ENCODE measurements at places on chromosomes 3 and 15. TPM values are rescaled to one million over a fixed set of nuclear protein-coding genes. Genes with fewer than 3 reads are reported as not detected.

The GCSAM gene
- 16.0 TPM for total RNA-seq

The LRIG1 gene
- total RNA-seq = 9.7 TPM

The GLDN gene
- total RNA-seq = not detected

DNA sequence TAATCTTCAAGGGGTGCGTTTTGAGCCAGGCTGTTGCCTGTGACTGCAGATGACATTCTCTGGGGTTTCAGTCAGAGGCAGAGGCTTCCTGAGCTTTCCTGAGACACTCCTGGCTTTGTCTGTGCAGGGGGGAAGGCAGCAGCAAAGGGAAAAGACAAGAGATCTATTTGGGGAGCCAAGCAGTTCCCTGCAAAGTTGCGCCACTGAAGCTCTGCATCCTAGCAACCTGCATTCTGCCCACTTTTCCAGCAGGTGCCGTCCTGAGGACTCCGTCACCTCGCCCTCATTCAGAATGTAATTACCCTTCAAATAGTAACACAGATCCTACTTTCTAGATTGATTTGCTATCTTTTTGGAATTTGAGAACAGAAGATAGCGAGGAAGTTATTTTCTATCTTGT is 1.9 kb upstream of the TMEM158 start:
- DNase-seq = no peak

- no peak for DNase-seq
Measured at GRCh38 chr3:45910892-45911291, 24.5 kb downstream of the CCR9 start.

GRCh38 chr3:180630371-180630770 is 28.4 kb downstream of the TTC14 start:
- DNase-seq = no peak

- DNase-seq = no peak
Measured at GRCh38 chr3:175267561-175267960, 408.4 kb downstream of the NAALADL2 start.

- no peak for DNase-seq
Measured at GRCh38 chr15:82648257-82649103, 1.3 kb upstream of the CPEB1 start.

- DNase-seq = no peak
Measured at GRCh38 chr3:193968380-193968974, 167.5 kb upstream of the HES1 start.

GRCh38 chr3:129015388-129016105 is 14.4 kb downstream of the EFCC1 start:
- no peak for DNase-seq

GRCh38 chr3:67064105-67064504 is 66.0 kb downstream of the KBTBD8 start:
- DNase-seq = no peak

- no peak for DNase-seq
Measured at GRCh38 chr3:142680710-142681109, 43.1 kb upstream of the TRPC1 start.

DNA sequence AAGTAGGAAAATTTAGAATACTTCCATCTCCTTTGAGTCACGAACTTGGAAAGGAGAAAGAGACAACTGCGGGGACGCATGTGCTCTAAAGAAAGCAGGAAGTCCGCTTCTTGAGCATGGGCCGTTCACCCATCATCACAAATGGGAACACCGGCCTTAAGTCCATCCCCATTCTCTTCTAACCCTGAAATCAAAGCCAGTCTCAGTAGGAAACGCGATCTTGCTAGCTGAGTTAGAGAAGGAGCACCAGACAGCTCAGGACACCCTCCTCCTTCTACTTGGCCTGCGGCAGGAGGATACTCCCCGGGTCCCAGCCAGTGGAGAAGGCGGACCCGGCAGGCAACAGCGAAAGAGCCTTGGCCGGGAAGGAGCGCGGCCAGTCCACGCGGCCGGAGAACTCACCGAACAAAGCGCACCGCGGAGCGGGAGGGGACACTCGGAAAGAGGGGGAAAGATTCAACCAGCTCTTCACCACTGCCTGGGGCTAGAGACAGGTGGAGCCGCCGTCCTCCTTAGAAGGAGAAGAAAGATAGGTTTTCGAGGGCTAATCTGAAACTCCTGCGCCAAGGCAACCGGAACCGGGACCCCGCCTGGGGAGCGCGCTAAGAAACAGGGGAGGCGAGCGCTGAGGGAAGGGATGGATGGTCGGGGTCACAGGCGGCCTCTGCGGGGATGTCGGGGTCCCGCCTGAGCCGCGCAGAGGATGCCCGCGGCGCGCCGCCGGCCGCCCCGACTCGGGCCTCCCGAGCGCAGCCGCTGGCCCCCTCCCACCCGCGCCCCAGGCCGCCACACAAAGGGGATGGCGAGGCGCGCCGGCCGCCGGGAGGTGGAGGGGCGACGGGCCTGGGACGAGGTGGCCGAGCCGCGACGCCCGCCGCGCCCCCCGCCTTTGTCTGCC is 818 bp downstream of the SLC4A7 start:
- DNase-seq = peak; percentile 52

DNA sequence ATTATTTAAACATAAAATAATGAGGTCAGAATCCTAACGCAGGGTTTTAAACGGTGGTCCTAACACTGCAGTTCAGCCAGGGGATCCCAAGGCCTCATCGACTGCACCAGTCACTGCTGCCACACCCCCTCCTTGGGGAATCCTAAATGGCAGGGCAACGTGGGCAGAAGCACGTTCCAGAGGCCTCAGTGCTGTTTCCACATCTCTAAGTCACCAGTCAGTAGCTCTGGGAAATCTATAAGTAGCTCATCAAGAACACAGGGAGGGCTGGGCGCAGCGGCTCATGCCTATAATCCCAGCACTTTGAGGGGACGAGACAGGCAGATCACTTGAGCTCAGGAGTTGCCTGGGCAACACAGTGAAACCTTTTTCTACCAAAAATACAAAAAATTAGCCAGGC is 47.5 kb downstream of the PRTG start:
- no peak for DNase-seq

DNA sequence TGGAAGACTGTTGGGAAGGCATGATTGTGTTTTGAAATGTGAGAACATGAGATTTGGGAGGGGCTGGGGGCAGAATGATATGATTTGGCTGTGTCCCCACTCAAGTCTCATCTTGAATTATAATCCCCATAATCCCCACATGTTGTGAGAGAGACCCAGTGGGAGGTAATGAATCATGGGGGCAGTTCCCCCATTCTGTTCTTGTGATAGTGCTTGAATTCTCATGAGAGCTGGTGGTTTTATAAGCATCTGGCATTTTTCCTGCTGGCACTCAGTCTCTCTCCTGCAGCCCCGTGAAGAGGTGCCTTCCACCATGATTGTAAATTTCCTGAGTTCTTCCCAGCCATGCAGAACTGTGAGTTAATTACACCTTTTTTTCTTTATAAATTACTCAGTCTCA is 430.5 kb downstream of the OTOL1 start:
- DNase-seq = no peak

DNA sequence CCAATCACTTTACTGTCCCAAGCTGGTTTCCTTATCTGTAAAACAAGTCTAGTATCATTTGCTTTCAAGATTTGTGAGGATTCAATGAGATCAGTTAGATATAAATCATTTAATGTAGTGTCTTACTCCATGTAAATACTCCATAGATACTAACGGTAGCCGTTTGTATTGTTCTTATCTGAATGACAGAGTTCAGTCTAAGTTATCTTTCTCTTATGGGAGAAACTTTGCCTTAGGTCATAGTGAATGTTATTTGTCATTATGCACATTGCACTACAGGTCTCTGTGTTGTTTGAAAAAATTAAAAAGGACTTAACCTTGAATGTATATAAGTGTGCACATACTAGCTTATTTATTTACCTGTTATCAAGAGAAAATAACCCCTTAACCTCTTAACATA is 44.7 kb downstream of the MBNL1 start:
- no peak for DNase-seq

GRCh38 chr3:79178471-79179180 is 589.2 kb downstream of the ROBO1 start:
- no peak for DNase-seq

- no peak for DNase-seq
Measured at GRCh38 chr15:62532367-62532766, 367.3 kb upstream of the C2CD4B start.

- no peak for DNase-seq
Measured at GRCh38 chr3:25453619-25454004, 25.5 kb downstream of the RARB start.

DNA sequence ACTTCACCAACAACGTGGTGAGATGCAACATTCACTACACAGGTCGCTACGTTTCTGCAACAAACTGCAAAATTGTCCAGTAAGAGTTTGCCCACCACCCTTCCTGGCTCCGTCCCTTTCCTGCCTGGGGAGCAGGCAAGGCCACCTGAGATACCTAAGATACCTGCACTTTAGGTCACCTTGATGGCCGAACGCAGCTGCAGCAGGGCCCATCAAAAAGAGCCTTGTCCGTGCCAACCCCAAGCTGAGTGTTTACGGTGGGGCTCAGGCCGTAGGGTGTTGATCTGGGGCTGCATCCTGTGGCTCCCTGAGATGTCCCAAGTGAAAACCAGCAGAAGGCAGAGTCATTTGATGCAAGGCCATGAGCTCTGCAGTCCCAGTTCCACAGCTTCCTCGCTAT is 23.2 kb downstream of the LOXL1 start:
- no peak for DNase-seq

Data from activated B cell treated with CpG ODN at 0.5 μM for 24 hours (primary cell).